ENCODE measurements at places on chromosomes 16 and 17. TPM values are rescaled to one million over a fixed set of nuclear protein-coding genes. Genes with fewer than 3 reads are reported as not detected.
A peak's percentile ranks its signal among the peaks of the same experiment; 100 is the strongest.

The MRC2 gene
- 4.8 TPM for total RNA-seq

The VTN gene
- not detected for total RNA-seq

DNA sequence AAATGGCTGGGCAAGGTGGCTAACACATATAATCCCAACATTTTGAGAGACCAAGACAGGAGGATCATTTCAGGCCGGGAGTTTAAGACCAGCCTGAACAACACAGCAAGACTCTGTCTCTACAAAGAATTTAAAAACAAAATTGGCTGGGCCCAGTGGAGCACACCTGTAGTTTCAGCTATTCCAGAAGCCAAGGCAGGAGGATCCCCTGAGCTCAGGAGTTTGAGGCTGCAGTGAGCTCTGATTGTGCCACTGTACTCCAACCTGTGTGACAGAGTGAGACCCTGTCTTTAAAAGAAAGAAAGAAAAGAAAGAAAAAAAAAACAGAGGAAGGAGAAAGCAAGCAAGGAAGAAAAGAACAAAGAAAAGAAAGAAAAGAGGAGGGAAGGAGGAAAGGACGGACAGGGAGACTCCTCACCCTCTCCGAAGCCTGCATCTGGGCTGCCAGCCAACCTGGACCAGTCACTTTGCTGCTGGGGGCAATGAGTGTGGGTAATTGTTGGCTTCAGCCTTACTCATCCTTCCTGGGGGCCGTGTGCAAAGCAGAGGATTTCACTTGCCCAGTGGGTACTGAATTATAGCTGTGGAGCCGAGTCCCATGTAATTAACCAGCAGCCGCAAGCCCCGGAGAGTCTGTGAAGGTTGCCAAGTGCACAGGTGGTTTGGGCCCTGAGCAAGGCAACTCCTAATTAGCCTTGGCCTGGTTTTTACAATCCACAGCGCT lies 6.7 kb upstream of the MT4 start:
- DNase-seq: no peak
- no peaks in the 10 kb centered on the region for H3K27me3 ChIP-seq
- H3K27ac ChIP-seq: no peak overlapping the region

GRCh38 chr17:48596735-48597527 lies 3.4 kb upstream of the HOXB5 start:
- peaks cover 25% of the 10 kb centered on the region for H3K4me1 ChIP-seq
- DNase-seq: no peak
- H3K4me3 ChIP-seq: peak overlapping the region; percentile 48
- peak overlapping the region; percentile 43 for H3K27ac ChIP-seq
- H3K27me3 ChIP-seq: peaks cover 94% of the 10 kb centered on the region
- no peaks in the 10 kb centered on the region for H3K36me3 ChIP-seq

GRCh38 chr17:49249292-49249794 lies 18.8 kb upstream of the PHOSPHO1 start:
- peaks cover 10% of the 10 kb centered on the region for H3K4me1 ChIP-seq
- no peaks in the 10 kb centered on the region for H3K36me3 ChIP-seq
- peak; percentile 43 for DNase-seq
- H3K27ac ChIP-seq: no peak overlapping the region

GRCh38 chr16:53769787-53770186 lies 65.8 kb downstream of the FTO start:
- peaks cover 17% of the 10 kb centered on the region for H3K4me1 ChIP-seq
- H3K27ac ChIP-seq: no peak overlapping the region
- no peaks in the 10 kb centered on the region for H3K36me3 ChIP-seq

- no peak overlapping the region for H3K4me3 ChIP-seq
- no peaks in the 10 kb centered on the region for H3K36me3 ChIP-seq
- H3K27ac ChIP-seq: no peak overlapping the region
- no peaks in the 10 kb centered on the region for H3K4me1 ChIP-seq
- no peaks in the 10 kb centered on the region for H3K27me3 ChIP-seq
These were observed 262.2 kb upstream of the PMFBP1 start for GRCh38 chr16:72434159-72434558.

DNA sequence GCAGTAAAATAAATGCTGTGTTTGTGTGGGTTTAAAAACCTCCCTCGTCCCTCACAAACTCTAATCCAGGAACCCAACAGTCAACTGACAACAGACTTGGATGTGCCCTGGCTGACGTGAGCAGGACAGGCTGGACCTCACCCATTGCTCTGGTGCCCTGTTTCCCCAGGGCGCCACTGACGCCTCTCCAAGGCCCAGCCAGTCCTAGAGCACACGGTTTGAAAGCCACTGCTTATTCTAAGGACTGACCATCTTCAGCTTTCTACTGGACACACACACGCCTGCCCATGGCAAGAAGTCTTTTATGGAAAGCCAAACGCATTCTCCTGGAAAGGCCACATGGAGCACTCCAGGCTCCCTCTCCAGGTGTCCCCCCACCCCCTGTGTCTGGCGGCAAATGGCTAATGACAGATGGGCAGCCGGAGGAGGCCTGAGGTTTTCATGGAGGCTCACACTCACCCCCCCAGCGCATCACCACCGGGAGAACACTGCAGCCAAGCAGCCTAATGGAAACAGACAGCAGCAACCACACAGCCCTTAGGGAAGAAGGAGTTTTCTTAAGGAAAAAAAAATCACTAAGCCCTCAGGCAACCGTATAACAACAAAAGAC lies 319.2 kb downstream of the SOX9 start:
- H3K27me3 ChIP-seq: no peaks in the 10 kb centered on the region
- no peaks in the 10 kb centered on the region for H3K4me1 ChIP-seq
- no peak overlapping the region for H3K27ac ChIP-seq
- no peak overlapping the region for H3K4me3 ChIP-seq

All from gastrocnemius medialis (tissue), 4 donors.